Stimulated activated CD8-positive, alpha-beta memory T cell treated with anti-CD3 and anti-CD28 coated beads, Interleukin-15, amount 100 ng/mL, for 24 hours (primary cell): ENCODE measurements at places on chromosomes 2 and 18.

GRCh38 chr2:148674063-148675020, 29.8 kb downstream of the EPC2 start:
- DNase-seq: no peak

- no peak for DNase-seq
These were observed 10.8 kb downstream of the DLGAP1 start for GRCh38 chr18:4444306-4444705.

DNA sequence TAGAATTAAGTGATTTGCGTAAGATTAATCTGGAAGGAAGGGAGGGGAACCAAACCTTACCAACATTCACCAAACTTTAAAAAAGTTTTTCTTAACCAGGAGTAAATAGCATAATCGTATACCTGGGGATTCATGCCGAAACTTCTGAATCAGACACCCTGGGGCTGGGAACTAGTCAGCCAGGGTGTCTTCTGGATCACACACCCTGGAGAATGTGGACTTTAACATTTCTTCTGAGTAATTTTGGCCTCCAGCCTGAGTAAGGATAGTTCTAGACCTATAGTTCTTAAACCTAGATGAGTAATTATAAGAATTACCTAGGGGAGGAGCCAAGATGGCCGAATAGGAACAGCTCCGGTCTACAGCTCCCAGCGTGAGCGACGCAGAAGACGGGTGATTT, 44.1 kb upstream of the MEIS1 start:
- no peak for DNase-seq

DNA sequence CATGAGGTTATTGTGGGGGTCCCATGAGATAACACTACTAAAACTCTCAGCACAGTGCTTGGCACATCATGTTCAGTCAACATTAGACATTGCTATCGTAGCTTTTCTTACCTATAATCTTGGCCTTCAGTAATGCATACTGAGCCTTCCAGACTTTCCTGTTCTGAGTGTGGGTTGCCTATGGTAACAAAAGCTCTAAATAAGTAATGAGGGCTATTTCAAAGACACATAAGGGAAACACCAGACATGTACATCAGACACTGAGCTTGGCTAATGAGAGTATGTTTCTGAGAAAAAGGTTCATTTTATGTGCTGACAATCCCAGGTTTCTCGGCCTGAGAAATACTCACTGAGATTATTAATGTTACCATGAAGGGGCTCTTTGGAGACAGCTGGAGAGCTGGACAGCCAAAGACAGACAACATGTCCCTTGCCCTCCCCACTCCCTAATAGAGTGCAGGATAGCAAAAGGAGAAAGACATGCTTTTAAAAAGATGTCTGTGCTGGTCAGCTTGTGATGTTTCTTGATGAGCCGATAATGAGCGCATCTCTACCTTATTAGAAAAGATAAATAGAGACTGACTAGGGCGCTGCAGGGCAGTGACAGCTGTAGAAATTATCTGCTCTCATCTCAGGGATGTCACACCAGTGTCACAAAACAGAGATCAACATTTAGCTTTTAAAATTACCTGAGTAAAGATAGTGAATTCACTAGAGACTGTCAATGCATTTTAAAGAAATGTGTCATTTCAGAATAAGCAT, 25.4 kb downstream of the POLE4 start:
- DNase-seq: no peak

DNA sequence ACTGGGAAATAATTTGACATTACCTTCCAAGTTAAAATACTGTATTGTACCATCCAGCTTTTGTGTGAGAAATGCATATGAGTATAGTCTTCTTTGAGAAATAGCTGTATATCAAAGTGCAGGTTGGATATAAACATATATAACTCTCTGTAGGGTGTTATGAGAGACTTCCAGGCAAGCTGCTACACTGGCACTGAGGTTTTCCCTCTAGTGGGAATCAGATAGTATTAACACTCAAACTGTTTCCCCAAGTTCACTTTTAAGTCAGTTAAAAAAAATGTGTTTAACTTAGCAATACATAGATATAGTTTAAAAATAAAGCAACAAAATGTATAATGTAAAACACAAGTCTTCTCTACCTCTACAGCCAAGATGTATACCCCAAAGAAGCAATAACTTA, 368.4 kb upstream of the SLC8A1 start:
- no peak for DNase-seq

DNA sequence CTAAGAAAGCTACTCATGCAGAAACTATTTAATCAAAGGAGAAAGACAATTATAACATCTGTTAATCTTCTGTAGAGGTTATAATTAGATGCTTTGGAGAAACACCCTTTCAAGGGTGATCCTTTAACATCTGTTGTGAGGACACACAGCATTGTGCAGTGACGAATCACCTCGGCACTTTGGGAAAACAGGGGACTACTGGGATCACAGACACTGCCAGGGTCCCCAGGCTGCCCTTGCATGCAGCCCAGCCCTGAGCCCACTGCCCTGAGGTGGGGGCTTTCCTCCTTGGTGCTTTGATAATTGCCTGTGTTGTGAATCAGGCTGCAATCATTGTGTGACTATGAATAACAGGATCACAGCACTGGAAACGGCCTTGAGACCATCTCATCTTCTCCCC, 10.6 kb downstream of the NCKAP5 start:
- no peak for DNase-seq

DNA sequence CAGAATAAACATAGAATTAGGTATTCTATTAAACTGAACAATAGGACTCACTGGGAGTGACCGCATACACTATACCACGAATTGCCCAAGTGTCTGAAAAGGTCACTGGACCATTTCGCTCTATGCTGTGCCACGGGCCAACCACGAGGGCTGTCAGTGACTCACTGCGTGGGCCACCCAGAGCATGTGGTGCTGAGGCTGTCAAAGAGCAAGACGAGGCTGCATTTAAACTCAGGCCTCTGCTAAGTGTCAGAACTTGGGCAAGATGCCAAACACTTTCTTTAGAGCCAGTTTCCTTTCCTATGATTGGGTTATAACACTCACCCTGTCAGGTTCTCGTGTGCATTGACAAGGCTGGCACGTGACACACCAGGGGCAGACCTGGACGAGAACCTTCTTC, 97.5 kb downstream of the SH3YL1 start:
- no peak for DNase-seq

DNA sequence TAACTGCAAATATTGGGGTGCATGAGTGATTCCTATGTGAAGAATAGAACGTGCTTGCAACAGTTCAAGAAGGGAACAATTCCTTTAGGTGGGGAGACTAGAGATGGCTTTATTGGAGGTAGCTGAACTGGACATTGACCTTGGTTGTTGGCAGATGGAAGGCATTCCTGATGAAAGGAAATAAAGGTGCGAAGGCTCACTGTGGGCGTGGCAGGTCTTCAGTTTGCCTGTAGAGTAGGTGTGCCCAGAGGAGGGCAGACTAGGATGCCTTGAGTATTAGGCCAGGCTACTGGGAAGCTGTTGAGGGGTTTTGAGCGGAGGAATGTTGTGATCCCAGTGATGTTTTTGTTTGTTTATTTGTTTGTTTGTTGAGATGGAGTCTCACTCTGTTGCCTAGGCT, 2.8 kb downstream of the SPR start:
- DNase-seq: no peak

- no peak for DNase-seq
These were observed 24.3 kb downstream of the ASAP2 start for GRCh38 chr2:9230881-9231280.

GRCh38 chr18:32049393-32050171, 31.0 kb downstream of the RNF125 start:
- no peak for DNase-seq

DNA sequence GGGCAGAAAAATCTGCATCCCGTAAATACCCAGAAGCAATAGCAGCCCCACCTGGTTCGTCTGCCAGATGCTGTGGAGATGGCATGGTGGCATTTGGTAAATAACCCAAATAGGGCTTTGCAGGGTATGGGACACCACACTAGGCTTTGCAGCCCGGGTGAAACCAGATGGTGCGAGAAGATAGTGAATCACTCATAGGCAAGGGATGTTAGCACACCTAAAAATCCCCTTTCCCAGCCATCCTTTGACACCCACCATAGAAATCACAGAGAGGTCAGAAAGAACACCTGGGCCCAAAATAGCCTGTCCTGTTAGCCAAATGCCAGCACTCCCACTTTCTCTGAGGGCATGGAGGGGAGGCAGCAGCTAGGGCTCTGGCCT, 47.6 kb downstream of the BCL11A start:
- DNase-seq: no peak
